ENCODE measurements at places on chromosomes 5 and 9.

DNA sequence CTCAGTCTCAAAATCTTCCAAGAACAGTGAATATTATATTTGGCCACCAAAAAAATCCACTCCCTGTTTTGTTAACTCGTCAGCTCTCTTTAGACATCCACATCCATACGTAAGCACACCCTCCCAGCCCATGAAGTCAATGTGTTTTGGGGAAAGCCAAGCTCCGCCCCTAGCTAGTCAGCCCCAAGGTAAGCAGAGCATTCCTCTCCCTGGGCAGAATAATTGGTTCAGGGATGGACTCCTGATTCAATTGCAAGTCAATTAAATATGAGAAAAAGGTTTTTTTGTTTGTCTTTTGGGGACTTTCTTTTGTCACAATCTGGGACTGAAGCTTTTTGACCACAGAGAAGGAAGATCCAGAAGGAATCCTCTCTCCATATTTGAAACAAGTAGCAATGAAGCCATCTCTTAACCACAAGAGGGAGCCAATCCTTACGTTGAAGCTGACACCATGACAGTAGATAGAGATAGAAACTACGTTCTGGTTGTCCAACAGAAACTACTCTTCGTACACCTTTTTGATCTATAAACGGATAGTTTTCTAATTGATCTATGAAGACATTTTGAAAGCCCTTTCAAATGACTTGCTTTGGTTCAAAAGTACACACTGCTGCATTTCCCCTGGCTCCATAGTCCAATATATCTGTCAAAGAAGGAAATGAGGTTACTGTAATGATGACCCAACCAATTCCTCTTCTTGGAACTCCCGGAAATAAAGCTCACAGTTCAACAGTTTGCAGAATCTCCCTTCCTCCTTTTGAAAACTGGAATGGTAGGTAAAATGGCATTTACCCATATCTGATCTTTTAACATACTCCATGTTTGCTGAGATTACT, 166.4 kb downstream of the TLE1 start:
- no peak for DNase-seq

- DNase-seq, result no peak
Measured at GRCh38 chr5:9339206-9339818, 206.6 kb downstream of the SEMA5A start.

DNA sequence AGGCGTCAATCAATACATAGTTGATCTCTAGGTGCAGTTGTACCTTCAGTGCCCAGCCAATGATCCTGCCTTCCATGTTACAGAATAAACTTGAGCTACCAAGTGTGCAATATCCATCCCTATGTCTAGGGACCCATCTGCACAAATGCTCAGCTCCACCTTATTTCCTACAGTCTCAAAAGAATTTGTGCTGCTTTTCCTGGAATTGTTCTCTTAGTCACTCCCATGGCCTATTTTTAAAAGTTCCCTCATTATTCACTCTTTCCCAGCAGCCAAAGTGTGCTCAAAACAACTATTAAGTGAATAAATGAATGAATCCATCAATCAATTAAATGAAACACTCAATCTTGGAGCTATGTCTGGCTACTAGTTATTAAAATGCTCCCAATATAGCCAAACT, 14.7 kb downstream of the LIX1 start:
- no peak for DNase-seq

DNA sequence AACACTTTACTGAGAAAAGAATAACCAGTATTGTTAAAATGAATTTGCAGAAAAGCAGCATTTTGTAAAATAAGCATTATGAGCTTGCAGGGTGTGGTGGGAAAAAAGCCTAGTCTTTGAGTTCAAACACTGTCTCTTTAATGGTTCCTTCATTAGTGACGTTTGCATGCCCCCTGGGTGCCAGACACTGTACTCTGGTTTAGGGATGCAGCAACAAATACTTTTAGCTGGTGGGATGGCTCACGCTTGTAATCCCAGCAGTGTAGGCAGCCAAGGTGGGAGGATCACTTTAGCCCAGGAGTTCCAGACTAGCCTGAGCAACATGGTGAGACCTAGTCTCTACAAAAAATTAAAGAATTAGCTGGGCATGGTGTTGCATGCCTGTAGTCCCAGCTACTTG, 62.3 kb downstream of the MAST4 start:
- no peak for DNase-seq

- DNase-seq, result no peak
Measured at GRCh38 chr5:35089334-35090314, 41.9 kb upstream of the AGXT2 start.

- DNase-seq, result no peak
Measured at GRCh38 chr5:72107901-72108201, 576 bp downstream of the MAP1B start.

DNA sequence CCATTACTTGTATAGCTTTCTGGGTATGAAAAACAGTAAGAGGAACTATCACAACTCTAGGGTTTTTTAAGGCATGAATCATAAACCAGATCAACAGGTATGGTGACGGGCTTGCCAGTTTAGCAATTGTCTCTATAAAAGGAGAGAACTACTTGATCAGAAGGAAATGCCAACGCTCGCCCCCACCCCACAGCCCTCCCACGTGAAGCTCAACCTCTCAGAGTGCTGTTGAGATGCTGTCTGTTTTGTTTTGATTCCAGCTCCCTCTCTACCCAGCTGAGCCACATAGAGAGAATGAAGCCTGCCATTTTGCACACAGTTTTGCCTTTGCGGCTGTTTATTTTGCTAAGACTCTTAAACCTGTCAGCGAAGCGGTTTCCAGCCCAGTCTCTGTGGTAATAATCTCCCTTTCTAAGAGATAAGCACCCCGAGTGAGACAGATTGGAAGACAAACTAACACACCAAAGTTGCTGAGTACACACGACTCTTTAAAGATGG, 257.9 kb upstream of the ANKRD55 start:
- no peak for DNase-seq

DNA sequence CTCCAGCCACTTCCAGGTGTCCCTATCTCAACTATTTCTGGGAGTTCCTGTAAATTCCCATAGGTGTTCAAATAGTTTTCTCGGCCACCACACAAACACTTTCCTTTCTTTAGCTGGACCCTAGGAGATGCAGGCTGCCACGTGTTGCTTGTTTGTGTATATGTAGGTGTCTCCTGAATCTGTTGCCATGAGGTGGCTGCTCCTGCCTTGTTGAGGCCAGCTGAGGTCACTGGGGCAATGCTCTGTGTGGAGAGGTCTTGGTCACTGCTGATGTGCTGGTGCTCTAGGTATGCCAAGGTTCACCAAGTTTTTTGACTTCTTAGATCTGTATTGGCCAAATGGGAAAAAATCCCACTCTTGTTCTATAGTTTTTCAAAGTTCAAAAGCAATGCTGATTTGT, 132.5 kb upstream of the CHD1 start:
- no peak for DNase-seq

- no peak for DNase-seq
Measured at GRCh38 chr5:157689942-157690689, 18.8 kb downstream of the C5orf52 start.

DNA sequence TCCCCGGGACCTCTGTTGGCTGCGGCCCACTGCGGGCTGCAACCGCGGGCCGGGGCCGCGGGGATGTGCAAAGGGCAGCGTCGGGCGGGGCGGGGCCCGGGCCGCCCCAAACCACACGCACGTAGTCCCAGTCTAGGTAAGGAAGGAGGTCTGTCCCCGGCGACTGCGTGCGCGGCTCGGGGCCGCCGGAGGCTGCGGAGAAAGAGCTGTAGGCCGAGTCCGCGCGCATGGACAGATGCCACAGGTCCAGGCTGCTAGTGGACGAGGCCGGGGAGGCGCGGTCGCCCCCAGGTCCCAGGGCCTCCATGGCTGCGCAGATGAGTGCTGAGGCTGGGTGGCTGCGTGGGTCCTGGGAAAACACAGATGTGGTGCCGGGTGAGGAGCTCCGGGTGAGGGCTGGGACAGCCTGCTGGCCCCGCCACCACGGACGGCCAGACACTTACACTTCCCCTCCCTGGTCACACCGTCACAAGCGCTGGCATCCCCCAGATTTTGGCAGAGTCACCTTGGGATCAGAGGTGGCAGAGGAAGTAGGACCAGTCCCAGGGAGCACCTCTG, 4.5 kb downstream of the SHROOM1 start:
- DNase-seq, result no peak

DNA sequence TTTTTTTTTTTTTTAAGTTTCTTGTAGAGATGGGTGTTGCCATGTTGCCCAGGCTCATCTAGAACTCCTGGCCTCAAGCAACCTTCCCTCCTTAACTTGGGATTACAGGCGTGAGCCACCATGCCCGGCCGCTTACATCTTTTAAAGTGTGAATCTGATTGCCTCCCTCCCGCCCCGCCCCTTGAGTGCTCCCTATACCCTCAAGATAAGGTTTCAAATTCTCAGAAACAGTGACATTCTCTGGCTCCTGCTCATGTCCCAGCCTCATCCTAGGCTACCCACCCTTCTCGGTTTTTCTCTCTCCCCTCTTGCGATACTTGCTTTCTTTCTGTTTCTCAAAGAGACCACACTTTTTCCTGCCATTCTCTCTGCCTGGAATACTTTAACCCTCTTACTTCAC, 12.4 kb downstream of the MORN5 start:
- no peak for DNase-seq

- DNase-seq, result no peak
Measured at GRCh38 chr5:89097103-89097502, 214.1 kb upstream of the MEF2C start.

DNA sequence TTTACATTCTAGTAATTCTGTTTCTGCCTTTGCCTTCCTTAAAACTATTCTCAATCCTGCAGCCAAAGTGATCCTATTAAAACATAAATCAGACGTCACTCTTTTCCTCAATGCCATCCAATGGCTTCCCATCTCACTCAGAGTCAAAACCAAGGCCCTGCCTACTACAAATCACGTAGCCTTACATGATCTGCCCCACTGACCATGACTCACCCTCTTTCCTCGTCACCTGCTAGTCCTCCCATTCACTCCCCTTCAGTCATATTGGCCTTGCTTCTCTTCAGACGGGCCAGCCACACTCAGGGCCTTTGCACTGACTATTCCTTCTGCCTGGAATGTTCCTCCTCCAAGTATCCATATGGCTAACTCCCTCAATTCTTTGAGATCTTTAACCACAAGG, 39.0 kb upstream of the DMXL1 start:
- no peak for DNase-seq

- DNase-seq, result peak; percentile 41
Measured at GRCh38 chr5:170466988-170467707, 36.7 kb upstream of the KCNIP1 start.

GRCh38 chr9:103078581-103078980, 83.4 kb downstream of the CYLC2 start:
- no peak for DNase-seq

DNA sequence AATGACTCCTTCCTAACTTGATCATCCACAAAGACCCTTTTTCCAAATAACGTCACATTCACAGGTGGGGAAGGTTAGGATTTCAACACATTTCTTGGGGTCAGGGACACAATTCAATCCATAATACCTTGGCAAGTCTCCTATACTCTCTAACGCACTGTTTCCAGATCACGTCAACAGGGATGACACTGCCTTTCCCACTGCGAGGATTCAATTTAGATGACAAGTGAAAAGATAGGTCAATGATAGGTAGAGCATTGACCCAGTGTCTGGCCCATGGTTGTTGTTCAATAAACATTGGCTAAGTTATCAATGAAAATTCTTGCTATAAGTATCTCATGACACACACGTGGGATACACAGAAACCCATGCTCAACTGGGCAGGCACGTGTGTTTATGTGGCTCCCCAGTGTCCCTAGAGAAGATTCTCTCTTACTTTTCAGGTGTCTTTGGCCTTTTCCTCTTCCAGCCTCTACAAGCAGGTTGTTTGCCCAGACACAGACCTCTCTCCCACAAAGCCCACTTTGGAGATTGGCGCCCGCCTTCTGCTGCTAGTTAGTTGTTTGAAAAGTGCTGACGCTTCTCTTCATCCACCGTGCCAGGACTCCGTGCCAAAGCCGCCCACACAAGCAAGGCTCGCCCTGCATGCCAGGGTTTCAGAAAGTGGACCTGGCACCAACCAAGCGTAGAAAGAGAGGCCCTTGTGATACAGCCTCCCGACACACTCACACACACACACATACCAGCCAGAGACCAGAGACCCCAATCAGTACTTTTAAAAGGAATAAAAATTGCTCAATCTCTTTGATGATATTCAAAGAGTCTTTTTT, 594.5 kb downstream of the BNC2 start:
- DNase-seq, result no peak

DNA sequence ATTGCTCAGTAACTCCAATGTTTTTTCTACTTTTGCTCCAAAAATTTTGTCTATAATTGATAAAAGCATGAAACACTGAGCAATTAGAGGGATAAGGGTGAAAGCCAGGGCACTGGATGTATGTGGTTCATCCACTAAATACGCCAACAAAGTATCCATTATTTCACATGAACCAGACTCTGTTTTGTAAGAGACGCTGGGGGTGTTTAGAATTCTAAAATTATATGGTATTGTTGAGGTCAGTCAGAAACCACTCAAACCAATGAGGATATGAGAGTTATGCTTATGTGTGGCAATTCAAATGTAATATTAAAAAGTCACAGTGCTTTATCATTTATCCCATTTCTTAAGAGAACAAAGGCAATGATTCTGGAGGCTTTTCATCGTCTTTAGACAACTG, 220.2 kb downstream of the EFNA5 start:
- DNase-seq, result no peak

- DNase-seq, result no peak
Measured at GRCh38 chr5:137792303-137792702, 38.1 kb upstream of the HNRNPA0 start.

DNA sequence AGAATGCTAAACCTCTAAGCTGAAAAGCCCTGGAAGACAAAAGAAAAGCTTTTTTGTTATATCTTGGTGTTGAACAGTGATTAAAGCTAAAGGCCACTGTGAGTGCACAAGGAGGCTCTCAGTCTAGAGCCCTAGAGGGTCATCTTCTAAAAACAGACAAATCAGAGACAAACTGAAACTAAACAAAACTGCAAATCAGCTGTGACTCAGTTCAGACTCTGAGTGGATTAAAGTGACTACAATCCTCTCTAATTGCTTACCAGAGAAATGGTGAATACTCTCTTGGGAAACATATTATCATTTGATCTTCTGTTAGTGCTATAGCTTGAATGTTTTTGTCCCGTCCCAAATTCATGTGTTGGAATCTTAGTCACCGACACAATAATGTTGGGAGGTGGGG, 491.9 kb downstream of the CDH18 start:
- DNase-seq, result no peak

DNA sequence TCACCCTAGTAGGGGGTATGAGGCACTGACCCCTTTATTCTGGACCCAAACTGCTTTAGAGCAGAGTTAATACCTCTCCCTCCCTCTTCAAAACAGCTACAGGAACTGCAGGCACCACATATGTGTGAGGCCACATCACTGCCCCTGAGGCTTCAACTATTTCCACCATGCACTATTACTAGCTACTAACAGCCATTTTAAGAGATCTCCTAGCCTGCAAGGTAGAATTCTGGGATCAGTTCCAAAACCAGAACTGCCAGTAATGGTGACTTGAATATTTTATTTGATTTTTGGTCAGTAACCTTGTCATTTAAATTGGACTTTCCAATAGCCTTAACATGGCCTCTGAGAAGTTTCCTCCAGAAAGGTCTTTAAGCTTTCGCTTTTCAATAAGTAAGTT, 55.3 kb upstream of the FSD1L start:
- no peak for DNase-seq

GRCh38 chr9:120394058-120394669, 185.8 kb downstream of the CDK5RAP2 start:
- peak; percentile 82 for DNase-seq

GRCh38 chr5:1431021-1431811, 14.0 kb downstream of the SLC6A3 start:
- DNase-seq, result no peak

Measured in AG04449 (cell line).